ENCODE measurements at places on chromosomes 5 and 9.

DNA sequence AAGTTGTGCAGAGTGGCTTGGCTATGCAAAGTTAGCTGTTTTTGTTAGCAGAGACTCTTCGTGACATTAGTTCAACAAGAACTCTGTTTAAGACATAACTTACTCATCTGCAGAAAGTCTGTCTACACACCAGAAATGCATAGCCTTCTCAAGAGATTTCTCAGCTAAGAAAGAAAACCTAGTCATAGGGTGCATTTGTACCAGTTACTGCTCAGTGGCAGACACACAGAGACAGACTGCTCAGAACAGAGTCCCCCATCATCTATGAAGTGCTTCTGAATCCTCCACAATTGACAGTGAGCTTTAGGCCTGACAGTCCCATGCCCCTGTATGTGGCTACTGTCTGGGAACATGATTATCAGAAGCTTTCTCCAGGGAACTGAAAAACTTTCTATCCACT is 56.1 kb upstream of the IFNK start:
- no peak for DNase-seq

GRCh38 chr5:17258431-17258830 is 41.0 kb downstream of the BASP1 start:
- DNase-seq, result no peak

GRCh38 chr9:83043597-83043996 is 19.3 kb downstream of the RASEF start:
- DNase-seq, result no peak

DNA sequence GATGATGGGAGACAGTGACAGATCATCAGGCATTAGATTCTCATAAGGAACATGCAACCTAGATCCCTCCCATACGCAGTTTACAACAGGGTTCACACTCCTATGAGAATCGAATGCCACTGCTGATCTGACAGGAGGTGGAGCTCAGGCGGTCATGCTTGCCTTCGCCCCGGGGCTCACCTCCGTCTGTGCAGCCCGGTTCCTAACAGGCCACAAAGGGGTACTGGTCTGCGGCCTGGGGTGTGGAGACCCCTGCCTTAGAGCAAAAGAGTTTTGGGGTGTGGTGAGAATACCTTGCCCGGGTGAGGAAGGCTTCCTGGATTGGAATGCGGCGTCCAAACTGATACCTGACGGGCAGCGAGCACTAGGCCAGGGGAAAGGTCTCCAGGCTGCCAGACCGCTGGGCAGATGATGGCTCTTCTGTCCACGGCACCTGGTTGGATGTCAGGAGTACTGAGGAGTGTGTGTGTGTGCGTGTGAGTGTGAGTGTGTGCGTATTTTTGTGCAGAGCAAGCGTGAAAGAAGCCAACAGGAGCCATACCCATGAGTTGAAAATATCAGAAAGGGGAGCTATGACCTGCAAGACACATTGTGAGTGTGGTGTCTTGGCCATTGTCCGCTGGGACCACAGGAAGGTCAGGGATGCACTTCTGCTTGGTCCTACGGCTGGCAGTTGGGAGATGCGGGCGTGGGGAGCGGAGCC is 55.4 kb downstream of the ACER2 start:
- no peak for DNase-seq
